ENCODE measurements at places on chromosomes 5 and 9.

GRCh38 chr5:103358305-103358995 lies 99.9 kb downstream of the MACIR start:
- DNase-seq = no peak

GRCh38 chr9:385818-386398 lies 171.2 kb downstream of the DOCK8 start:
- DNase-seq = peak; percentile 62

GRCh38 chr9:137241490-137242268 lies 592 bp downstream of the TUBB4B start:
- no peak for DNase-seq

- no peak for DNase-seq
Measured at GRCh38 chr5:54390015-54390414, 65.5 kb upstream of the HSPB3 start.

- DNase-seq = no peak
Measured at GRCh38 chr9:136565086-136565714, 19.4 kb upstream of the NOTCH1 start.

GRCh38 chr5:77181173-77181572 lies 29.3 kb upstream of the PDE8B start:
- peak; percentile 18 for DNase-seq

DNA sequence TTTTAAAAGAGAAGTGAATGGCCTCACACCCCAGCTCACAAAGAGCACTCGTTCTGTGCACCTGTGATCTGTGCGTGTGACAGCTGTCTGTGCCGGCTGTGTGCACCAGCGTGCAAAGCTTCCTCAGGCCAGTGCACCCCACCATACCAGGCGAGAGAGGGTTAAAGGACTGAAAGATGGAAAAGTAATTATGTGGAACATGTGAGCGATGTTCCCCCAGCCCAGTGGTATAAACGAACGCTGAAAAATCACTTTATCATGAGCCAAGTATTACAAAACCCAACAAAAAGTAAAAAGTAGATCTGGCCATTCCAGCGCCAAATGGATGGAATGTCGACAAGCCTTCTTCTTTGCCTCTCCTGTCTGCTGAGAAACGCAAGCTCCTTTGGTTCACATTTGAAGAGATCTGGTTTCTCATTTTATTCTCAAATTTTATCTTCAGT lies 53.7 kb downstream of the IPPK start:
- no peak for DNase-seq

DNA sequence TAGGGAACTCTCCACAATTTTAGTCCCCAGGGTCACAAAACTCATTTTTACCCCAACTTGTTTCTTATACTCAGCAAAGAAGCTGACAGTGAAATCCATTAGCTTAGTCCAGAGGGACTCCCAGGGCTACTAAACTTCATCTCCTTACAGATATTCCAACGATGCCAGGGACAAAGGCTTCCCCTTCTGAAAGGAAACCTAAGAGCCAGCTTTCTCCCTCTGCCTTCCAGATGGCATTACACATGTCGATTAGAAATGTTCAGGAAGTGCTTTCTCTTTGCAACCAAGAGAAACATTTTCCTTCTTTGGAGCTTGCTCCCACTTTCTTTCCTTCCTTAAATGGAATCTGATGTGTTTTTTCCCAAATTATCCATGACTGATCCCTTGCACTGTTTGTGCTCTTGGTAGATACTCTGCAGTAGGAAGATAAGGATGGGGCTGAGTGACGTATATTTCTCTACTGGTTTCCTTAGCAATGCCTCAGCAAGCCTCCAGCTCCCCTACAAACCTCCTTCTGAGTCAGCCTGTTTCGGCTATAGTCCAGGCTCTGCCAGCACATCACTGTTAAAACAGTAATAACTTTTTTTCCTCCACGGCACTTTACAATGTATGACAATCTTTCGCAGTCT lies 43.0 kb upstream of the HTR4 start:
- DNase-seq = no peak

- no peak for DNase-seq
Measured at GRCh38 chr5:14109041-14109747, 33.9 kb upstream of the TRIO start.

DNA sequence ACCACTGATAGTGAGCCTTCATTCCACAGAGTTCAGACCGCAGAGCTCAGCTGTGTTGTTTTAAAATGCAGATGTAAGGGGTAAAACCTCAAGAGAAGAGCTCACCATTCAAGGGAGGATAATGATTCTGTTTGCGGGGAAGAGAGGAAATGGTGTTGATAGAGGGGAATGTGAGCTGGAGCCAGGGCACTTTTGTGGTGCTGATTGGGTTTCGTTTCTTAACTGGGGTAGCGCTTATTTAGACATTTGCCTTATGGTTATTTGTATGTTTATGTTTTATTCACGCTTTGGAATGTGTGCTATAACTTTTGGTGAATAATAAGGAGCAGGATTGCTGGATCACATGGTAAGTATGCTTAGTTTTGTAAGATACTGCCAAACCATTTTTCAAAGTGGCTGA lies 42.5 kb downstream of the STXBP1 start:
- no peak for DNase-seq

DNA sequence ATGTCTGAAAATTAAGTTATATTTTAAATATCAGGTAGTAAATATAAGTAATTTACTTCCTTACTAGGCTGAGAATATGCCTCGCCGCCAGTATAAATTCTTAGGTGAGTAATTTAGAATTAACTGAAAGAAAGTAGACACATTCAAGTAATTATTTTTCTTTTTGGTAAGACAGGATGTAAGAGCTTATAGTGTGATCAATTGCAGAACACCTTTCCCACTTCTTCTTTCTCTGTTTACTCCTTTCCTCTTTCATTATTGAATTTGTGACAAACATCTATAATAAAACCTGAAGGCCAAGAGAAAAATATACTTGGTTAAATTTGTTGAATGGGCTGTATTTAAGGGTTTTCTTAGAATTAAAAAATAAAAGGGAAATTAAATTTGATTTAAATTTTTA lies 195.1 kb upstream of the CDKN2B start:
- no peak for DNase-seq

DNA sequence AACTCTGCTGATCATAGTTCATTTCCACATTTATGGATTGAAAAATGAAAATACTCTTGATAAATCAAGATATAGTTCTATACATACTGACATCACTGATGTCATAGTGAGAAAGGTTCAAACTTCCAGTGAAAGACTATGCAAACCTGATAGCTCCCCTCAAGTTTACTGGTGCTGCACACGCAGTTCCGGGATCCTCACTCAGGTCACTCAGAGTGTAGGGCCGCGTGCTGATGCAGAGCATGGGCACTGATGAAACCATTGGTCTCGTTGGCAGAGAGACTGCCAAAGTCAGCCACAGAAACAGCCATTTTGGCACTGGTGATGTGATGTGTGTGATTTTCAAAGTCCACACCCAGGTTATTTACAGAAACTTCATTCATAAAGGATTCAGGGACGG lies 13.5 kb downstream of the SETD9 start:
- DNase-seq = no peak

DNA sequence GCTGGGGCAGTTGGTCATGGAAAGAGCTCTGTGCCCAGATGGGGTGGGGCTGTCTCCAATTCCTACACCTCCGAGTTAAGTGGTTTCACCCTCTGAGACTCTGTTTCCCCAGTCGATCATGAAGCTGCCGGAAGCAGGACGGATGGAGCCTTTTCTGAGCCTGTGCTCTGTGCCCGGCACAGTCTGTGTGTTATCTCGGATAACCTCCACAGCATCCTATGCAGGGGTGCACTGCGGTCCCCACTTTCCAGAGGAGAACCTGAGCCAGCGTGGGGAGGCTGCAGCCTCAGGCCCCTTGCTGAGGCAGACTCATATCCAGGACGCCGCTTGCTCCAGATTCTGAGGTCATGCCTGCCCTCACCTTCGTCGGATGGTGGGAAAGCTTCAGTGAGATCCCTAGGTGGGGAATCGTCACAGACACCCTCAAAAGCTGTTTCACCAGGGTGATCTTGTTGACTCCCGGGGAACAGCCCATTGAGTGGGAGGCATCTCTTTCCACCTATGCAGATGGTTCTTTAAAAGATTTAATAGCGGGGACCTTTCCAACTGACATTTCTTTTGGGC lies 6.9 kb upstream of the COL5A1 start:
- DNase-seq = peak; percentile 3

DNA sequence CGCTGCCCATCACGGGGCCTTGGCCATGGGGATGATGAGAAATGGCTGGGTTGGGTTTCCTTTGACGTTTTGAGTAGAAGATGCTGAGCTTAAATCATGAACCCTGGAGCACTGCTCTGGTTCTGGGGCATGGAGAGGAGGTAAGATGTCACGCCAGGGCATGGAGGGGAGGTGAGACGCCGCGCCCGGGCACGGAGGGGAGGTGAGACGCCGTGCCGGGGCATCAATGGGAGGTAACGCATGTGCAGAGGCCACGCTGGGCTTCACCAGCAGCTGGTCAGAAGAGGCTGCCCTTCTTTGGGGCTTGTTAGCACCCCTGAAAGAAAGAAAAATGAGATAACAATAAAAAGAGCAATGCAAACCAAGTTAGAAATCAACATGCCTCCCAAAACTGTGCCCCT lies 322.5 kb upstream of the IRX4 start:
- DNase-seq = no peak

- DNase-seq = no peak
Measured at GRCh38 chr5:160931283-160931682, 79.3 kb upstream of the ATP10B start.

GRCh38 chr5:38059876-38060275 lies 198.5 kb upstream of the EGFLAM start:
- no peak for DNase-seq

DNA sequence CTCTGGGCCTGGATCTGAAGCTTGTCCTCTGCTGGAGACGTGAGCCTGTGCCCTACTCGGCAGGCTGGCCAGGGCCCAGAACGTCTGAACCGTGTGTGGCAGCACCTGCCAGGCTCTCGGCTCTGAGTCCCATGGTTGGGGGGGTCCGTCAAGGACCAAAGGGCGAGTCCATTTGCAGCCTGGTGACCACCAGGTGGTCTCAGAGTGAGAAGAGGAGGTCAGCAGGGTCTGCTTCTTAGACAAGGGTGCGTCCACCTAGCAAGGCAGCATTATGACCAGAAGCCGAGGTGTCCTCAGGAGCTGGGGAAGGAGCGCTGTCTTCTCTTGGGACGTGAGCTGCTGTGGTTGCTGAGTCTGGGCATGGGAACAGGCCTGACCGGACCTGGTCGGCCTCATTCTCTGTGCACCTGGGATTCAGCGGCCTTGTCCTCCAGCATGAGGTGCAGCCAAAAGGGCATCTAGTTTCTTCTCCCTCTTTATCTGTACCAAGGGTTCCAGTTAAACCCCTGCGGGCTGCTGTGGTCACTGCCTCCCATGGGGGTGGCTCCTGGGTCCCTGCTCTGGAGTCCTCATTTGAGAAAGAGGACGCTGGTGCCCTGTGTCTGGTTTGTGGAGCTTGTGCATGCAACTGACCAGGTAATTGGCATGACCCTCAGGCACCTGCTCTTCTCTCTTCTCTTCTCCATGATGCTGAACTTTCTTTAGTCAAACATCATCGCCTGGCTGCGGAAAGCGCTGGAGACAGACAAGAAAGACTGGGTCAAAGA lies 14.4 kb downstream of the EXOC3 start:
- DNase-seq = no peak

DNA sequence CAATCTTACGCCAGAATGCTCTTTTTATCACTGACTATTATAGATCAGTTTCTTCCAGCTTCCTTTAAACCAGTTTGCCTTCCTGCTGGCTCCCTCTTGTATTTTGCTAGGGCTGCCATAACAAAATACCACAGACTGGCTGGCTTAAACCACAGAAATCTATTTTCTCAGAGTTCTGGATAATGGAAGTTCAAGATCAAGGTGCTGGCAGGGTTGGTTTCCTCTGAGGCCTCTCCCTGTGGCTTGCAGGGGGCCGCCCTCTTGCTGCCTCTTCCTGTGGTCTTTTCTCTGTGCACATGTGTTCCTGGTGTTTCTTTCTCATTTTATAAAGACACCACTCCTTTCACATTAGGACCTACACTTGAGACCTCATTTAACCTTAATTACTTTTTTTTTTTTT lies 6.8 kb upstream of the FXN start:
- DNase-seq = no peak

DNA sequence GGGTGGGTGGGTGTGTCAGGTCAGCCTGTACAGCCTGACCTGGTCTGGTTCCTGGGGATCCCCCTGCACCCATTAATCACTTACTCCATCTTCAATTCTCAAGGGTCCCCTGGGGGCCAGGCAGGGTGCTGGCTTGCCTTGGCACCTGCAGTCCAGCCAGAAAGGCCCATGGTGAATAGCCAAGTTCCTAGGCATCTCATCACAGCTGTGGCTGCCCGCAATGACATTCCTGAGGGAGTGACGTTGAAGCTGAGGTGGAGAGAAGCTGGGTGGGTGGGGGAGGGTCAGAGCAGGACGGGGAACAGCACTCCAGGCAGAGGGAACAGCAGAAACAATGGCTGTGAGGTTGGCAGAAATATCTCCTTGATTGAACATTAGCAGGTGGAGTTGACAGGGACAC lies 10.6 kb downstream of the HMCN2 start:
- no peak for DNase-seq

- DNase-seq = no peak
Measured at GRCh38 chr5:124650147-124650561, 96.3 kb downstream of the ZNF608 start.

- peak; percentile 32 for DNase-seq
Measured at GRCh38 chr5:149254506-149254905, 17.2 kb upstream of the AFAP1L1 start.

- no peak for DNase-seq
Measured at GRCh38 chr5:4083591-4084337, 488.1 kb downstream of the IRX1 start.

GRCh38 chr9:33242609-33243134 lies 2.7 kb downstream of the SPINK4 start:
- DNase-seq = no peak

- DNase-seq = no peak
Measured at GRCh38 chr5:6642655-6643054, 9.4 kb downstream of the SRD5A1 start.

GRCh38 chr5:29758986-29759421 lies 1434.5 kb upstream of the CDH6 start:
- no peak for DNase-seq

GRCh38 chr9:98142925-98143481 lies 24.0 kb upstream of the TRIM14 start:
- no peak for DNase-seq

DNA sequence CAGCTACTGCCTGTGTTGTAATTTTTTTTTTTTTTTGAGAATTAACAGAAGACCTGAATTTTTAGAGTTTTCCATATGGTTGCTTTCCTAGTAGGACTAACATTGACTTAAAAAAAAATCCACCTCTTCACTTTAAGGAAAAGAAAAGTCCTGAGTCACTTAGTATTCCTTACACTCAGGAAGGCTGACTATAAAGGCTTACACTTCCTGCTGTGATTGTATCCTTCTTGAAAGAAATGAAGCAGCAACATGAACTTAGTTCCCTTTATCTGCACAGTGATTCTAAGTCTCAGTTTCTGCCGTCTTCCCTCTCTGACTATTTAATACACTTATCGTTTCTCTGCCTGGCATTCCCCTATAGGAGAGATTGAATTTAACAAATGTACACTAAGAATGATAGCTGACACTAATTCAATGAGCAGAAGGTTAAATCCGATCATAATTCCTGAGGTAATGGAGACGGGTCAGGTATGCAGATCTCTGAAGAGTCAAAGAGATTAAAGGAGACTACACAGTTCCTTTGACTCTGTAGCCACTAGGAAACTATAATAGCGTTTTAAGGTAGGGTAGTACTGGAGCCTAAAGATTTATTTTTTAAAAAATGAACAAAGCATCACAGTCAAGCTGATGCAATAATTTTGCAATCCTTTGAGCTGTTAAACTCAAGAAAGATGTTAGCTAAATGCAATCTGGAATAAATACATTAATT lies 185.1 kb upstream of the ELAVL2 start:
- no peak for DNase-seq

Measured in WTC11 (cell line).